ENCODE measurements at places on chromosomes 5 and 9. TPM values are rescaled to one million over a fixed set of nuclear protein-coding genes. Genes with fewer than 3 reads are reported as not detected.

DNA sequence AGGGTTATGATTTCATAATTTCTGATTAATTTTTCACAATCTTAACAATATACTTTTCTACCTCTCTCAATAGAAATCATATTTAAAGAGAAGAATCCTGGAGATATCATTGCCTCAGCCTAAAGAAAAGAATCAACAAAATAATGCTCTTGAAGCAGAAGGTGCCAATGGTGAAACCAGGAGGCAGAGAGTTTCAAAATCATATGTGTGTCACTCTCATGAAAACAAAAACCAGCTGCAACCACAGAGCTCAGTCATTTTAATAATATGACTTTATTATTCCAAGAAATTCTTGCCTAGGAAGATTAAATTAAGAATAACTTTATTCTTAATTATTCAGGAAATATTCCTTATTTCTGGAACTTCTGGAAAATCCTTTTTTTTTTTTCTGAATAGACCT lies 266.8 kb upstream of the ACTBL2 start:
- no peak for DNase-seq

- DNase-seq = no peak
Measured at GRCh38 chr9:137955224-137955570, 77.6 kb downstream of the CACNA1B start.

DNA sequence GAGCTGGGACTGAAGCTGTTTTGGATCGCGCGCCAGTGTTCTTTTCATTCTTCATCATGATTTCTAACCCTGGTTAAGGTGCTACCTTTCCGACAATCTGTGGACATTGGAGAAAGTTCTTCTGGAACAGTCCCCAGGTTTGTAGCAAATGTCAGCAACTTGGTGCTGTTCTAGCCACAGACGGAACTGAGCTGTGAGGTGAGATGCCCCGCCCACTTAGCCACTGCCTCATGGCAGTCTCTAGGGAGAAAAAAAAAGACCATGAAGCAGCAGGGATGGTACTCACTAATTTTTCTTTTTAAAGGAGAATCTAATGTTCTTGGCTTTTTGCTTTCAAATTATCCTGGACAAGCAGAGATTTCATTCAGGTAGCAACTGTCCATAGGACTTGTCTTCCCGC lies 72.1 kb upstream of the STK32A start:
- no peak for DNase-seq

- no peak for DNase-seq
Measured at GRCh38 chr5:122156724-122157325, 27.5 kb downstream of the ZNF474 start.

GRCh38 chr5:41843456-41844370 lies 26.5 kb downstream of the OXCT1 start:
- peak; percentile 77 for DNase-seq

GRCh38 chr9:111621895-111622480 lies 9.1 kb upstream of the DNAJC25 start:
- DNase-seq = peak; percentile 71

- no peak for DNase-seq
Measured at GRCh38 chr5:2908086-2908485, 156.6 kb upstream of the IRX2 start.

DNA sequence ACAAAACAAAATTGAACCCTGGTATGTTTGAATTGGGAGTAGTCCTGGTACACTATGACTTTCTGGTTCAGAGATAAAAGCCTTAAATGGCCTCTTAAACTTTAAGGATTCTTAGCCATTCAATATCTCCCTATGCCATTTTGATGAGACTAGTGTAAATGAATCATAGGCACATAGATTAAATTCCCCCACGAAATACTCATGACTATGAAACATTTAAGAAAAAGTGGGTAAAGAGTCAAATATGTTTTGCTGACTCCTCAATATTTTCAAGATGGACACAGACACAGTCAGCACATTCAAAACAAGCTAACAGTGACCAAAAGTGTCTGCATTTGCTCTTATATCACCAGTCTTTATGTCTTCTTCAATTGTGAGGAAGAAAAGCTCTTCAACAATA lies 278.3 kb downstream of the PDE4D start:
- DNase-seq = no peak

- peak; percentile 87 for DNase-seq
Measured at GRCh38 chr5:56060276-56061110, 65.7 kb upstream of the IL6ST start.

GRCh38 chr9:127004946-127005769 lies 90.6 kb downstream of the RALGPS1 start:
- peak; percentile 92 for DNase-seq

- DNase-seq = no peak
Measured at GRCh38 chr5:172632346-172633092, 8.5 kb upstream of the NEURL1B start.

DNA sequence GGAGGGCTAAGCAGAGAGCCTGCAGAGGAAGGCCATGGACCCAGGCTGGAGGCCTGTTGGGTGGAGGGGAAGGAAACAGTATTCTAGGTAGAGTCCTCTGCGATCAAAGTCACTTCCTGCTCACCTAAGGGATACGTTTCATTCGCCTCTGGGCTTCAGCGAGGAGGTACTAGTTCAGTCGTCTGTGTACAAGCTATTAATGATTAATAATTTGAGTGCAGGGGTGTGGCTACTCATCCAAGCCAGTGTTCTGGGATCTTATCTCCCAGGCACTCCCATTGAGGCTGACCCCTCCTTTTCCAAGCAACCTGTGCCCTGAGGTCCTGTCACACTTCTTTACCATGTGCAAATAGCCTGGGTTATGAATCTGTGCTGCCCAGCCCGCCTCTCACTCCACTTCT lies 25.2 kb downstream of the RALGPS1 start:
- DNase-seq = no peak

DNA sequence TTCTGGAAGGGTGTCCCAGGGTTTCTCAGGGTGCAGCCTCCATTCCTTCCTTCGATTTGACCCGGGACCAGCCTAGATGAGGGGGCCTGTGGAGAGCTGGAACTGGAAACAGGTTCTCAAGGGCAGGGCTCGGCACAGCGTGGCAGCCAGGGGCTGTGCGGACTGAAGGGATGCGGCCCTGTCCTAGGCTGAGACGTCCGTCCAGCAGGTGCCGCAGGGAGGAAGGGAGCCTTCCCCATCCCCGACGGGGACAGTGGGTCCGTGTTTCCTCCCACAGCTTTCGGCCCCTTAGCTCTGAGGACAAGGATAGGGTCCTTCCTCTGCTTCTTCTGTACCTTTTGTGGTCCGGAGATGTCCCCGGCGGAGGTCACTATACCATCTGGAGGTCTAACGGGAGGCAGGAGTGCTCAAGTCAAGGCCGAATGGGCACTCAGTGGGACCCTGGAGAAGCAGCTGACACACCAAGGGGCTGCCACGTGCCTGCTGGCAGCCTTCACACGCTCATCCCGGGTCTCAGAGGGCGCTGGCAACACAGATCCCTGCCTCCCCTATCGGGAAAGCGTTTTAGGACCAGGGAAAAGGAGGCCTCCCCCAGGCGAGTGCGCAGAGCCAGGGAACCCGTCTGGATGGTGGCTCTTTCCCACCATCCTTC lies 49.9 kb downstream of the USP20 start:
- DNase-seq = peak; percentile 85

GRCh38 chr9:94692601-94693000 lies 33.9 kb upstream of the AOPEP start:
- no peak for DNase-seq

DNA sequence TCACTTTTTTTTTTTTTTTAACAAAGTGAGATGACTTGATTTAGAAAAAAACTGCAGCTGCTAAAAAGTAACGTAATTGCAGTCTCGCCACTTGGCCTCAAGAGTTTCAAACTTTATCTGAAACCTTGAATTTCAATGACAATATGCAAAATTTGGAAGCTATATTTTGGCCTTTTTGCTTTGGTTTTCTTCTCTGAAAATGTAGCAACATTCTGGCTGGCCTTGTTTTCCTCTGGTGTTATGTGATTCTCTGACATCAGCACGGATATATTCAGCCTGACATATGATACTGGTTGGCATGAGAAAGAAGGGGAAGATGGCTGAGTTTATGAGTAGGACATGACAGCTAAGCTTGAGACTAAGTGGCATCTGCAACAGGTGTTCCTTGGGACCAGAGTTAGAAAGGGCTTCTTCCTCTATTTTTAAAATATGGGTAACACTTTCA lies 136.5 kb downstream of the MEF2C start:
- no peak for DNase-seq

DNA sequence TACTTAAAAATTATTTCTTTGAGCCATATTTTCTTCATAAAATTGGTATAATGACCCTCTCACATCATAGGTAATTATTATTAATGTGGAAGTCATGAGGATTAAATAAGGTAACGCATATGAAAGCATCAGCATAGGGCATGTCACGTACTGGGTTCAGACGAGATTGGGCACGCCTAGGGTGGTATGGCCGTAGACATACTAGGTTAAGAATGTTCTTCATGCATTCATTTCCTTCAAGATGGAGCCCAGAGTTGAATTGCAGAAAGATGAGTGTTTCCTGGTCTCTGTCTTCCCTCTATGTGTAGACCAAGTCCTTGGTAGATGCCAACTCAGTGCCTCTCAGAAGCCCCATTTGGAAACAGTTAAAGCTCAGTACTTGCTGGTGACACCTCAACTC lies 174.1 kb upstream of the CLINT1 start:
- no peak for DNase-seq

DNA sequence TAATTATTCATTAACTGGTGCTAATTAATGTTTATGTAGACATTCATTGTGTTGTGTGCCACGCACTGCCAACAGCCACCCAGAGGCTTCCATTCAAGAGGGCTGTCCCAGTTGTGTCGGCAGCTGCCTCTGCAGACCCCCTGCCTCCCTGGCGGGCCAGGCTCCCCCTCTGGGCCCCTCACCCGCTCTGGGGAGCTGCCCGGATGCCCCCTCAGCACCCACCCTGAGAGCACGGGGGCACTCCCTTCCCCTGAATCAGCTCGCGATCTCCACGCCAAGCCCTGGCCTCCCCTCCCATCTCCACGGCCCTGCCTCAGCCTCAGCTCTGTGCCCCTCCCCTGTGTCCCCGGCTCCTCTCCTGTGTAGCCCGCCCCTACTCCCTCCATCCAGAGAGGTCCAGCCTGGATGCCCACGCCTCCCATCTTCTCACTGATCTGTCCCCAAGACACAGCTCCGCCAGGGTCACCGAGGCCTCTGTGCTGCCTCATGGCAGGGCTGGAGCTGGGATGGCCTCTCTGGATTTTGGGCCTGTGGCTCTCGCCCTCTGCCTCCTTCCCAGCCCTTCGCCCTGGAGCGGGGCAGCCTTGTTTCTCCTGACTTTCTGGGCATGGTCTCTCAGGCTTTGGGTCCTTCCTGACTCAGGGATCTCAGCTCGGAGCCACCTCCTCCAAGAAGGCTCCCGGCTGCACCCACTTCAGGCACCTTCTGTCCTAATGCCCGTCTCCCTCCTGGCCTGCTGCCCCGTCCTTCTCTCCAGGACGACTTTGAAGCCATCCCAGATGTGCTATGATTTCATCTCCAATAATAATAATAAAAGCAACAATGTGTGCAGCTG lies 16.0 kb upstream of the SLC9A3 start:
- no peak for DNase-seq

- DNase-seq = no peak
Measured at GRCh38 chr5:72199681-72200080, 92.4 kb downstream of the MAP1B start.

- no peak for DNase-seq
Measured at GRCh38 chr5:173670791-173671120, 54.3 kb upstream of the BOD1 start.

GRCh38 chr5:39485079-39485478 lies 60.3 kb upstream of the DAB2 start:
- DNase-seq = no peak

GRCh38 chr5:112329419-112330090 lies 89.5 kb downstream of the EPB41L4A start:
- no peak for DNase-seq

DNA sequence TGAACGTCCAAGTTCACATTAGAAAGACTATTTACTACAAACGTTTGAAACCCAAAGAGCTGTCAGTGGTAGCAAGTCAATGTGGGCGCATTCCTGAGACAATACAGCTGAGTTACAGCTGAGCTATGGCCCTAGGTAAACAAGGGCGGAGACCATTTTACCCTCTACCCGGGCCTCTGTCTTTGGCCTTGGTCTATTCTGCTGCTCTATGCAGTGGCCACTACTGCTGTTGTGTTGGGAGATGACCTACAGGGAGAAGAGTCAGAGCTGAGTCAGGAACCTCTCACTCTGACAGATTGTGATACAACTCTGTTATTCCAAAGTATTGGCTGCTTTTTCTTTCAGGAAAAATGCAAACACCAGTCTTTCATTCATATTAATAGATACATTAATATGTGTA lies 700.6 kb downstream of the SEMA5A start:
- no peak for DNase-seq

DNA sequence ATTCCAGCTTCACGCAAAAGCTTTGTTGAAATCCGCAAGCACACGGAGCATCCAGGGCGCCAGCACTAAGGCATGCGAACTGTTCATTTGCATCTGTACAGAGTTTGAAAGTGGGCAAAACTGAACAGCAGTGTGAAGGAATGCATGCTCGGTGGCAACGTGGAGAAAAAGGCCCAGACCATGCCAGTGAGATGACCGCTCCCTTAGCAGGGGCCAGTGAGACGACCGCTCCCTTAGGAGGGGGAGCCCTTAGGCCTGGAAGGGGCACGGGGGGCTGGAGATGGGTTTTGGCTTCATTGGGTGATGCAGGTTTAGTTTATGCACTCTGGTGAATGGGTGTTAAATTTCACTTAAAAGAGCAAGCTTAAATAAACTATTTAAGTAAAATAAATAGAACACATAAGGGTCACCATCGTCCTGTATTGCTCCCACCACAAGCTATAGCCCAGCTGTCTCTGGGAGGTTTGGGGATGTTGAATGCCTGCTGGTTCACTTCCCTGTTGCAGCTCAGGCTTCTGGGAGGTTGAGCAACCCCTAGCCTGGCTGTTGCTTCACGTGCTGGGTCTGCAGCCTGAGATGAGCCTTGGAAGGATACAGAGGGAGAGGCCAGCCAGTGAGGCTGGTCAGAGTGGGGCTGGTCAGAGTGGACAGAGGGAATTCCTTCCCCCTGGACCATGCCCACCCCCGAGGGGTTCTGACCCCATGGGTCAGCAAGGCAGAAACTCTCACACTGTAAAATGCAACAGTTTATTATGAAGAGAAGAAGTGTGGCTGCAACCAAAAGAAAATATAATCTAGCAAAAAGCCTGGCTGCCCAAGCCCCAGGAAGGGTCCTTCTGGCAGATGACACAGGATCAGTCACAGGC lies 4.6 kb upstream of the FCN1 start:
- no peak for DNase-seq

GRCh38 chr5:95027151-95027721 lies 257.7 kb downstream of the MCTP1 start:
- no peak for DNase-seq

The ENTPD2 gene
- 0.21 TPM for total RNA-seq

The NMUR2 gene
- not detected for total RNA-seq

The CDKN2B gene
- total RNA-seq = 0.33 TPM

The CATSPER3 gene
- 0.64 TPM for total RNA-seq

The C9orf153 gene
- 0.33 TPM for total RNA-seq

The TRIM7 gene
- 2.7 TPM for total RNA-seq

The LHFPL2 gene
- 0.30 TPM for total RNA-seq

The PDGFRB gene
- 0.62 TPM for total RNA-seq

The TAF1L gene
- total RNA-seq = not detected

The LCN10 gene
- total RNA-seq = 1.1 TPM

The FRMD3 gene
- 0.30 TPM for total RNA-seq

The CNTLN gene
- total RNA-seq = 1.6 TPM

The ANKRD34B gene
- not detected for total RNA-seq

The PCSK5 gene
- total RNA-seq = 1.6 TPM

The TMEM171 gene
- not detected for total RNA-seq

The CER1 gene
- not detected for total RNA-seq

The PKD2L2 gene
- total RNA-seq = not detected

The PCDHB7 gene
- not detected for total RNA-seq
